ENCODE measurements at places on chromosomes 6 and 20.
A peak's percentile ranks its signal among the peaks of the same experiment; 100 is the strongest.

DNA sequence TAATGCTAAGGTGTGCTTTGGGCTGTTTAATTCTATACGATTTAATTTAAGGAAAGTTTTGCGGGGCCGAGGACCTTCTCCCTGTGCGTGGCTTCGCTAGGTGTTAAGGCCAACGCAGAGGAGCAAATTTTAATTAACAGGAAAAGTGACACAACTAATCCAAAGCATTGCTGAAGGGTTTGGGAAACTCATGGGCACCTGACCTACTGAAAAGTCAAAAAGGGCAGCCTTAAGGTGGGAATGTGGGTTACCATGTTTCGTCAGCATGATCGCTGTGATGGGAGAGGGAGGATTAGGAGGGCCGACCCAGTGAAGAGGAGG, 415 bp upstream of the CUL9 start:
- no peak for DNase-seq

DNA sequence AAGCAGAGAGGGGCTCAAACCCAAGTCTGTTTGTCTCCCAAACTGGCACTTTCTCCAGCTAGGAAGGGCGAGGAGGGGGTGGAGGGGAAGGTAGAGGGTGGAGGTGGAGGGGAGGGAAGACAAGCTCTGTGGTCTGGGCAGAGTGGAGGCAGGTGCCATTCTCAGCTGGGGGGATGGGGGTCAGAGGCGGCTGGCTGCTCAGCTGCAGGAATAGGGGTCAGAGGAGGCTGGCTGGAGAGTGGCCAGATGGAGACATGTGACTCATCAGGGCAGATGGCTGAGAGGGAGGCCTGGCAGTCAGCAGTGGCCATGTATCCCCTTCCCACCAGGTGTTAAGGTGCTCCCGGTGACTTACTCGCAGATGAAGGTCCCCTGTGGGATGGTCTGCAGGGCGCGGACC, 3.5 kb upstream of the SLC44A4 start:
- DNase-seq, result no peak

- DNase-seq, result no peak
Measured at GRCh38 chr6:71294121-71294523, 5.5 kb downstream of the OGFRL1 start.

GRCh38 chr6:169079650-169080049, 174.0 kb downstream of the THBS2 start:
- DNase-seq, result no peak

DNA sequence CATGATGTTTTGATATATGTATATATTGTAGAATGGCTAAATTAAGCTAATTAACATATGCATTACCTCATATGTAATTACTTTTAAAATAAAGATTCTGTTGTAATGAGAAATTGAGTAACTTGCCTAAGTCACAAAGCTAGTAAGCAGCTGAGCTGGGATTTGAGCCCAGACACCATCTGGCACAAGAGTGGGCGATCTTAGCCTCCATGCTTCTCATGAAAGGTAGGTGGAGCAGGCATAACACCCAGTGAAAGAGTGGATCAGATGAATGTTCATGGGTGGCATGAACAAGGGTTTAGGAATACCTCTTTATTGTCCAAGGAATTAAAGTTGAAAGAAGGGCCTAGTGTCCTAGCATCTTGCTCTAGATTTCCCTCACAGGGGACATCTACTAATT, 365.4 kb downstream of the TFAP2B start:
- no peak for DNase-seq

DNA sequence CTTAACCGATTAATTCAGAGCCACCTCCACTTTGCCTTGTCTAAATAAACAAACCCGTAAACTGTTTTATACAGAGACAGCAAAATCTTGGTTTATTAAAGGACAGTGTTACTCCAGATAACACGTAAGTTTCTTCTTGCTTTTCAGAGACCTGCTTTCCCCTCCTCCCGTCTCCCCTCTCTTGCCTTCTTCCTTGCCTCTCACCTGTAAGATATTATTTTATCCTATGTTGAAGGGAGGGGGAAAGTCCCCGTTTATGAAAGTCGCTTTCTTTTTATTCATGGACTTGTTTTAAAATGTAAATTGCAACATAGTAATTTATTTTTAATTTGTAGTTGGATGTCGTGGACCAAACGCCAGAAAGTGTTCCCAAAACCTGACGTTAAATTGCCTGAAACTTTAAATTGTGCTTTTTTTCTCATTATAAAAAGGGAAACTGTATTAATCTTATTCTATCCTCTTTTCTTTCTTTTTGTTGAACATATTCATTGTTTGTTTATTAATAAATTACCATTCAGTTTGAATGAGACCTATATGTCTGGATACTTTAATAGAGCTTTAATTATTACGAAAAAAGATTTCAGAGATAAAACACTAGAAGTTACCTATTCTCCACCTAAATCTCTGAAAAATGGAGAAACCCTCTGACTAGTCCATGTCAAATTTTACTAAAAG, 2.7 kb downstream of the FOXC1 start:
- no peak for DNase-seq

- DNase-seq, result no peak
Measured at GRCh38 chr6:42984924-42985475, 630 bp downstream of the PPP2R5D start.

GRCh38 chr6:57163956-57164355, 8.2 kb upstream of the BAG2 start:
- DNase-seq, result no peak

- DNase-seq, result peak; percentile 58
Measured at GRCh38 chr20:47610247-47610944, 108.7 kb downstream of the NCOA3 start.

- DNase-seq, result no peak
Measured at GRCh38 chr6:17712576-17712975, 5.9 kb upstream of the NUP153 start.

DNA sequence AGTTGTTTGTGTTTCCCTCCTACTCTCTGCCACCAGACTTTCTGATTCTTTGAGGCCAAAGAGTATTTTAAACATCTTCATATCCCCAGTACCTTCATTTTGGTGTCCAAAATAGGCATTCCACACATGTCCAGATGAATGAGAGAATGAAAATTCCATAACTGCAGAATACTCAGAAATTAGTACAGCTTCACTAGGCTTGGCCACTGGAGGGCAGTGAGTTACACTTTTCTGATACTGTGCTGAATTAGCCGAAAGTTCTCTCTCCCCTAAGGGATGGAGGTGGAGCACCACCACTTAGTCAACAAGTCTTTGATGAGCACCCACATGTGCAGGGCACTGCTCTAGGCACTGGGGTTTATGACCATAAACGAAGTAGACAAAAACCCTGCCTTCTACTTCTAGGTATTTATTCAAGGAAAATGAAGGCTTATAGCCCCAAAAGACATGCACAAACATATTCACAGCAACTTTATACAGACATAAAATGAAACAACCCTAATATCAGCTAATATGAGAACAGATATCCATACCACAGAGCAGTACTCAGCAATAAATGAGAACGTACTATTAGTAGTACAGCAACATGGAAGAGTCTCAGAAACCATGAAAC, 46.1 kb upstream of the TMEM217 start:
- DNase-seq, result no peak

- no peak for DNase-seq
Measured at GRCh38 chr6:144718431-144718830, 433.3 kb downstream of the UTRN start.

Data from stimulated activated CD4-positive, alpha-beta T cell treated with anti-CD3 and anti-CD28 coated beads, Interleukin-12 subunit alpha, Interleukin-12 subunit beta, amount 100 ng/mL, for 24 hours (primary cell).